ENCODE measurements at places on chromosomes 2 and 18. TPM values are rescaled to one million over a fixed set of nuclear protein-coding genes. Genes with fewer than 3 reads are reported as not detected.

The HS6ST1 gene
- total RNA-seq: 13.0 TPM

The NT5C1B gene
- not detected for total RNA-seq

The THOC1 gene
- total RNA-seq: 19.8 TPM

The EML6 gene
- 1.2 TPM for total RNA-seq

The CD8B2 gene
- not detected for total RNA-seq

The TET3 gene
- 7.2 TPM for total RNA-seq

The CYS1 gene
- 1.3 TPM for total RNA-seq

The TCF23 gene
- total RNA-seq: not detected

The SCN2A gene
- not detected for total RNA-seq

The ABCB6 gene
- total RNA-seq: 31.2 TPM

The TMEM18 gene
- total RNA-seq: 45.5 TPM

The CNDP1 gene
- total RNA-seq: not detected

The OTOS gene
- not detected for total RNA-seq

The PROKR1 gene
- total RNA-seq: 0.03 TPM

The CHRNG gene
- total RNA-seq: not detected

The DUSP2 gene
- 0.31 TPM for total RNA-seq

The ACMSD gene
- not detected for total RNA-seq

The HOXD9 gene
- total RNA-seq: 1.4 TPM

The PRSS56 gene
- 0.11 TPM for total RNA-seq

The ID2 gene
- total RNA-seq: 136 TPM

The XDH gene
- 1.1 TPM for total RNA-seq

The SPC25 gene
- total RNA-seq: 18.7 TPM

The FSIP2 gene
- not detected for total RNA-seq

The UBXN4 gene
- 41.2 TPM for total RNA-seq
